ENCODE measurements at places on chromosomes 4 and X. TPM values are rescaled to one million over a fixed set of nuclear protein-coding genes. Genes with fewer than 3 reads are reported as not detected.

Gene RPL9
- polyA plus RNA-seq = 6,864 TPM

Gene GAGE12F
- polyA plus RNA-seq = not detected

Gene USP17L18
- polyA plus RNA-seq = not detected

Gene DRD5
- not detected for polyA plus RNA-seq

Gene MND1
- 0.23 TPM for polyA plus RNA-seq

Gene RHOXF2B
- not detected for polyA plus RNA-seq

Gene SLC6A14
- polyA plus RNA-seq = 0.13 TPM

Gene GPR173
- polyA plus RNA-seq = under 0.01 TPM

Gene UCP1
- polyA plus RNA-seq = not detected
